ENCODE measurements at places on chromosomes 2 and 18.

DNA sequence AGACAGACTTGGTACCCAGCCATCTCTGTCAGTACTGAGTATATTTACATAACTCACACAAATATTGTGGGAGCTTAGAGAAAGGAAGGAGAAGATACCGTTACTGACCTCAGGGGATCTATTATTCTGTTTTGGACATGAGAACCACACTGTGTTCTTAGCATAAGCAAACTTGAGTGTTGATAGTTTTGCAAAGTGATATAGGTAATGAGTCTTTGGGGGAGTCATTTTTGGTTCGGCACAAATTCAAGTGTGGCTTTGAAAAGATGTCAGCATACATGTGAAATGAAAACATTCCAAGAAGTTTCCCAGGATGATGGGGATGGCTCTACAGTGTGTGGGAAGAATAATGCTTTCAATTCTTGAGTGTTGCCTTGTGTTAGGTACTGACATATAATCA, 24.1 kb downstream of the SMARCAL1 start:
- no peak for DNase-seq

- no peak for DNase-seq
These were observed 232.9 kb downstream of the CDH7 start for GRCh38 chr18:65983750-65984149.

DNA sequence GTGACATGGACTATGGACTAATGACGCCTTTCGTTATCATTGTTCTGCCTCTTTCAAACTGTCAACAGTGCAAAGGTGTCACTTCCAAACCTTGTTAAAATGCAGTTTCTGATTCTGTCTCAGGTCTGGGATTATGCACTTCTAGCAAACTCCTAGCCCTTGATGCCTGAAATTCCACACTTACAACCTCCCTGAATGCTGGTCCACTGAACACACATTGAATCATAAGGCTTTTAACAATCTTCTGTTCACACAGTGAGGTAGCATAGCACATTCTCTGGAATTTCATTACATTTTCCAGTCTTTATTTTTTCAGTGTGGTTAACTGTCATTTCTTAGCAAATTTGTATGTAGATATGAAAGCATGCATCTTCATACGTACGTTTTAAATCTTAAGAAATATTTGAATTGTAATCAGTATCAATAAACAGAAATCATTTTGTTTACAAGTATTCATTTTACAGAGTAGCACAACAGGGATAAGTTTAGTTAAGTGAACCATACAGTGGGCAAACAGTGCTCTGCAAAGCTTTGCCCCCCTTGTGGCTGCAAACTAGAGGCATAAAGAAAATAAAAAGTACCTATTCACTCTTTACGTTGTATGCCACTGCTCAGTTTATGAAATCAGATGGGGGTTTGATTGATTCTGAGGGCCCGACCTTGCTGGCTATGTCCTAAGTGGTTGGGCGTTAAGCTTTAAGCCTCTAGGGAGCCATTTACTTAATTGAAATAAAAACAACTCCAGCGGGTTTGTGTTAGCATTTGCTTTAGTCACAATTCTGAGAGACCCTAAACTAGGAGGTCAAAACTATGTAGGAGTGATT, 250.8 kb downstream of the LRRTM1 start:
- no peak for DNase-seq

DNA sequence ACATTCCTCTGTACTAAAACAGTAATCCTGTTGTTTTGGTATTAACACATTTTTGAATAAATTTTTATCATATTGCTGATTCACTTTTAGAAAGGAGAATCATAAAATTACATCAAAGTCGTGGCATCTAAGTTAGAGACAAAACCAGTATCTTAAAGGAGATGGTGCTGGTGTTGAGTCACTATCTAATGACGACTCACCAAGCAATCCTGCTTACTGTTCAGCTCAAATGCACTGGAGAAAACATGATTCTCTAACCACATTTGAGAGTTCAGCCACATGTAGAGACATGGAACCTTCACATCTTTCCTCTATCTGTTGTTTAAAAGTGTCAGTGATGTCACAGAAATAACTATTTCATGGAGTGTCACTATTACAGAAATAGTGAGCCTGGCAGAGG, 473.8 kb downstream of the TGIF1 start:
- DNase-seq, result no peak

- no peak for DNase-seq
These were observed 47.5 kb downstream of the INHBB start for GRCh38 chr2:120393456-120393855.

GRCh38 chr2:219125225-219125885, 35.3 kb downstream of the NHEJ1 start:
- no peak for DNase-seq

DNA sequence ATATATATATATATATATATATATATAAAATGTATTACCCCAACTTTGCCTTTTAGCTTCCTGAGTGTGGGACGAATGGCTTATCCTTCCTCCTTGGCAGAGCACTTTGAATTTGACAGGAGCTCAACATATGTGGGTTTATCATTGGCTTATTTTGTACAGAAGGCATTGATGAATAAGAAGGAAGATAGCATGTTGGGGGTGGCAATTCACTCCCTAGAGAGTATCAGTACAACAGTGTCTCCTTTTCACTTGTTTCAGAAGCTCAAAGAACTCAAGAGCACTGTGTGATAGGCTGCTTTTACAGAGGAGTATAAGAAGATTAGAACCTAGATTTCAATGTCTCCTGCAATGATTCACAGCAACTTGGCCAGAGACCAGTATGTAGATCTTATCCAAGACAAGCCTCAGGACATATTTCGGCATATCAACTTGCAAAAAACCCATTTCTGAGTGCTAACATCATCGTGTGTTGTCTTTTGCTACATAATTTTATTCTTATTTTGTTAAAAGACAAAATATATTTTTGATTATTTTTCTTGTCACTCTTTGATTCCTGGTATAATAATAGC, 345.8 kb downstream of the SOCS6 start:
- DNase-seq, result no peak

- DNase-seq, result no peak
These were observed 17.6 kb downstream of the OSBPL6 start for GRCh38 chr2:178211943-178212342.

GRCh38 chr2:204340511-204340910, 204.8 kb upstream of the PARD3B start:
- no peak for DNase-seq

DNA sequence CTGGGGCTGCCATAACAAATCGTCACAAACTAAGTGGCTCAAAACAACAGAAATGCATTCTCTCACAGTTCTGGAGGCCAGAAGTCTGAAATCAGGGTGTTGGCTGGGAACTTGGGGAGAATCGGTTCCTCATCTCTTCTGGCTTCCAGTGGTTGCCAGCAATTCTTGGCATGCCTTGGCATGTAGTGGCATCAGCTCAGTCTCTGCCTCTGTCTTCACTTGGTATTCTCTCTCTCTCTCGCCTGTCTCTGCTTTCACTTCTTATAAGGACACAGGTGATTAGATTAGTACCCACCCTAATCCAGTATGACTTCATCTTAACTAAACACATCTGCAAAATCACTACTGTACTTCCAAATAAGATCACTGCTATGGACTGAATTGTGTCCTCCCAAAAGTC, 695.4 kb upstream of the ID2 start:
- no peak for DNase-seq

- DNase-seq, result no peak
These were observed 306.6 kb upstream of the CYRIA start for GRCh38 chr2:16972276-16972675.

DNA sequence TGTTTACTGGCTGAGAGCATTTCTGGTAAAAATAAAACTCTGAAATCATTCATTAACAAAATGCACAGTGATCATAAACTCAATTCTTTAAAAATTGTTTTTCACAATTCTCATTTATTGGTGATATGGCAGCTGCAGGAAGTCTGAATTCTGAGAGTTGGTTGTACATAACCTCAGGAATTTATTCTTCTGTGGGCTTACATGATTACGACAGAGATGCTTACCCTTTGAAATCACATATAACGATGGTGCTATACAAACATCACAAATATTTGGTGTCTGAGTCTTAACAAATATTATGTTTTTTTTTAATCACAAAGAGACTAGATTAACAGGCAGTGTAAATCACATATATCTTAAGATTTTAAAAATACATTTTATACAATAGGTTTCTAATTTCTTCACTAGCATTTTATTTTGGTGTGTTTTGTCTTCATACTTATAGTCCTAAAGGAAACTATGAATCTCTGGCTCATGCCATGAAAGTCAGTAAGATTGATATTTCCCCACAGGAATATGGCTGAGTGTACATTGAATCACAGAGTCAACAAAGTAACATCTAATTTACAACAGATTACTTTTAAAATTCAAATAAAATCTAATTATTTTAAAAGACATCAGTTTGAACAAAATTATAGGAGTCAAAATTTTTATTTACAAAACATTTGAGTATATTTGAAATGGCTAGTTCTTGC, 318.8 kb upstream of the THUMPD2 start:
- no peak for DNase-seq

- no peak for DNase-seq
These were observed 30.9 kb downstream of the PRPF40A start for GRCh38 chr2:152686321-152686720.

- no peak for DNase-seq
These were observed 48.0 kb upstream of the LPIN2 start for GRCh38 chr18:3060667-3061580.

- no peak for DNase-seq
These were observed 317.1 kb upstream of the CWC22 start for GRCh38 chr2:180324182-180324581.

DNA sequence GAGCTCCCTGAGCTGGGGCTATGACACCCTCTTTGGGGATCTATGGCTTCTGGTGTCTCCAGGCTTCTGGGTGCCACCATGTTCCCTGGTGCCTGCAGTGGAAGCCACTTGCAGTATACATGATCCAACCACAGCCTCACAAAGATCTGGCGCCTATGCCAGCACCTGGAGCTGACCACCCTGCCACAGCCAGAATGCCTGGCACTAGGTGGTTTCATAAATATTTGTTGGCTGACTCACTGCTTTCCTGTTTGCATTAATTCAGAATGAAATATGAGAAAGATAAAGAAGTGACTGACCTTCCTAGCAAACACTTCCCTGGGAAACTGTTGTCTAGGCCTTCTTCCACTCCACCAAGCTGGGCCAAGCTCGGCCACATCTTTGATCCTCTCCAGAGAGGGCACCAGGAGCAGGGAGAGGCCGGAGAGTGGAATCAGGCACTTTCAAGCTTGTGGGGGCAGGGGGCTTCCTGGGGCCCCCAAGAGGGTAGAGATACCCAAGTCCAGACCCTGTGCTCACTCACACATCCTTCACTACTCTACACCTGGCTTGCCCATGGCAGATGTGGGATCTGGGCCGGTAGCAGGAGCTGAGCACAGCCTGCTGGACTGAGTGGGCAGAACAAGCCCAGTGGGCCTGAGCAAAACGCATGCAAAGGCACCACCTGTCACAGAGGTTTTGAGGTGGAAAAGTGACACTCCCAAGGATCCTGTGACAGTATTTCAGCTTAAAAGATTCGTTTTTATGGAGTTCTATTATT, 565.7 kb downstream of the SLC4A3 start:
- no peak for DNase-seq

- DNase-seq, result no peak
These were observed 43.6 kb downstream of the UGGT1 start for GRCh38 chr2:128134573-128134972.

DNA sequence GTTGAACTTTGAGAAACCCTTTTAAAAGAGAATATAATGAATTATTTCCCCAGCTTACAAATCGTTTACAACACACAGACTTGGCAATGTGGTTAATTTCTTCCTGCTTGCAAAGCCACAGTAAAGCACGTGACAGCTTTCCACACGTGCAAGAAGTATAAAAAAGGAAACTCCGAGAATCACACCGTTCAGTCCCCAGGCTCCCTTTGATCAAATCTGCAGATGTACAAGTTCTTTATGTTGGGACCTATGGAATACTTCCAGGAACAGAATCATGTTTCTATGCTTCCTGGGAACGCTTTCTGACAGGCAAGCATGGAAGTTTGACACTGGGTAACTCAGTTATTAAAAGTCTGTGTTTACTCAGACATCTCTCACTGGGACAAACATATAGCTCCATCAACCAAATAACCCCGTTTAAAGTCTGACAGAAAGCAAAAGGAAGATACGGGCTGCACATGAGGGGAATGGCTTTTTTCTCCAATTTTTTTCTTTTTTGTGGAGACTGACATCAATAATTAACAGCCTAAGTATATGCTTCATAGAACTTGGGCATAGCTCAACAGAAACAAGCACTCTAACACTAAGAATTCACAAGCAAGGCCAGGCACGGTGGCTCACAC, 134.8 kb downstream of the EIPR1 start:
- DNase-seq, result no peak

DNA sequence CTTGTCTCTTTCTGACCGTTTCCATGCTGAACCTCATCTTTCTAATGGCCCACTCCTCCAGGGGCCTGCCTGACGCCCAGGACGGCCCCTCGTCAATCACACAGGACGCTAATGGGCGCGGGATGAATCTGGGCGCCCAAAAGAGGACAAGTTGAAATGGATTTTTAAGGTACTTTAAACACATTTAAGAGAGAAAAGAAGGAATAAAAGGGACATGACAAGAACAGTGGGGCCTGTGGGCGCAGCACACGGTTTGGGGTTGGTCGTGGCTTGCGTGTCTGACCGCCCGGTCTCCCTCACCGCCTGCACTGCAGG, 607 bp upstream of the UBE2F start:
- DNase-seq, result no peak

DNA sequence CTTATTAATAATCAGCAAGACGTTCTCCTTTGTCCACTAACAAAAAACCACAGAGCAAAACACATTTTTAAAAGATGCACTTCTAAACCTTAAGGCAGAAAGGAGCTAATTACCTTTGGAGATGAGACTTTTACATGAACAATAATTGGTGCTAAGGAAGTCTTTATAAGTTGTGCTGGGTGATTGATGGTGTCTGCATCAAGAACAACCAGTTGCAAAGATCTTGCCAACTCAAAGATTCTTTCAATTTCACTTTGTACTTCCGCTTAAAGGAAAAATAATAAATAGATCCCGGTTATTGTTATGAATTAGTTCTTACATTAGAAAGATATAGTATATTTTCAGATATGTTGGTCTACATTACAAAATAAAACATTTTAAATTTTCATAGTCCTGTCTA, 26.9 kb upstream of the ARL5A start:
- no peak for DNase-seq

GRCh38 chr2:149027590-149028250, 10.8 kb upstream of the LYPD6B start:
- DNase-seq, result no peak

DNA sequence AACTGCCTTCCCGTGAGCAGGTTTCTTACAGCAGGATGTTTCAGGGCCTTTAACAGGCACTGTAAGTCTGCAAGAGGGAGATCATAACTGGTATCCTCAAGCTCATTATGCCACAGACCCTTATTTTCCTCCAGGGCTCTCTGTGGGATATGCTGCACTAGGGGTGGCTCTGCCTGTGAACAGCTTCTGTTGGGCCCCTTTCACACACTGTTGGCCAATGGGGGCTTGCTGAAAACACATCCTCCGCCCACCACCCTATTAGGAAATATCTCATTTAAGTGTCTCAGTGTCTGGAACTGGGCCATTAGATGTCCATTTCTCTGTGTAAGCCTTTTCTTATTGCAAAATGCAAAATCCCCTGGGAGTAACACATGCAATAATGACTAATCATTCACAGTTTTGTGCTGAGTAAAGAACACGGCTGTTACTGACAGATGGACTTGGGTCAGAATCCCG, 414.3 kb upstream of the HS6ST1 start:
- no peak for DNase-seq

- DNase-seq, result no peak
These were observed 122.5 kb downstream of the FHOD3 start for GRCh38 chr18:36419900-36420531.

- no peak for DNase-seq
These were observed 45.1 kb downstream of the COL5A2 start for GRCh38 chr2:189134485-189134884.
